Natural killer cell treated with Interleukin-12 subunit alpha and Interleukin-12 subunit beta and Interleukin-15 and Interleukin-18, amount 100 ng/mL, for 72 hours (primary cell): ENCODE measurements at places on chromosomes 11 and 22. TPM values are rescaled to one million over a fixed set of nuclear protein-coding genes. Genes with fewer than 3 reads are reported as not detected.

The SLC25A1 gene
- total RNA-seq: 44.7 TPM

The PTH gene
- total RNA-seq: not detected

The SLC5A1 gene
- not detected for total RNA-seq

The KRTAP5-9 gene
- not detected for total RNA-seq

The PARVA gene
- total RNA-seq: not detected
